ENCODE measurements at places on chromosomes 4 and X.

DNA sequence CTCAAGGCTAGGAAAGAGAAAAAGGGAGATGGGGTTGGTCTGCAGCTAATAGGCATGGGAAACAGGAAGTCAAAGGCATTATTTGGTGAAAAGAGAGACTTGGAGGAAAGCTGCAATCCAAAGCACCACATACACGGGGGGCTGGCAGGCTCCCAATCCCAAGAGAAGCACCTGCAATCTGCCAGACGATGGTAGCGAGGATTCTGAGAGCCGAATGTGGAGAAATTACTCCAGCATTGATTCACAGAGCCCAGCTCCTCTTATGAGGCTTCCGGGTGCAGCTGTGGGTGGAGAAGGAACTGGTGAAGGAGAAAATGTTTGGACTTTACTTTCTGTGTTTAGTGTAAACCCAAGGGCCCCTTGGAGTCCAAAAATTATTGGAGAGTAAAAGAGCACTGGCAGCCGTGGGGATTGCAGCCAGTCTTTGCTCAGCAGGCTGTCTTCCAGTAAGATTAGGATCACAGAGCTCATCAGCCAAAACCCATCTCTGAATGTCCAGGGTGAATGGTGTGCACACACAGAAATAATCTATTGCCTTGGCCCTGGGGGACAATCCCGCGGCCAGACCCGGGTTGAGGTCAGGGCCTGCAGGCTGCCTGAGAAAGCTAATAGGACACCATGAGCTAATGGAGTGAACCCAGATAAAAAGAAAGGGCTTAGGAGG is 197.6 kb downstream of the KIT start:
- no peak for DNase-seq

GRCh38 chr4:69708211-69708610 is 52.2 kb downstream of the SULT1B1 start:
- DNase-seq, result no peak

- DNase-seq, result no peak
These were observed 196.7 kb upstream of the LNX1 start for GRCh38 chr4:53788011-53788410.

- DNase-seq, result no peak
These were observed 1454.3 kb downstream of the FSTL5 start for GRCh38 chr4:160709546-160709945.

GRCh38 chr4:98518559-98519267 is 139.7 kb downstream of the TSPAN5 start:
- DNase-seq, result no peak

DNA sequence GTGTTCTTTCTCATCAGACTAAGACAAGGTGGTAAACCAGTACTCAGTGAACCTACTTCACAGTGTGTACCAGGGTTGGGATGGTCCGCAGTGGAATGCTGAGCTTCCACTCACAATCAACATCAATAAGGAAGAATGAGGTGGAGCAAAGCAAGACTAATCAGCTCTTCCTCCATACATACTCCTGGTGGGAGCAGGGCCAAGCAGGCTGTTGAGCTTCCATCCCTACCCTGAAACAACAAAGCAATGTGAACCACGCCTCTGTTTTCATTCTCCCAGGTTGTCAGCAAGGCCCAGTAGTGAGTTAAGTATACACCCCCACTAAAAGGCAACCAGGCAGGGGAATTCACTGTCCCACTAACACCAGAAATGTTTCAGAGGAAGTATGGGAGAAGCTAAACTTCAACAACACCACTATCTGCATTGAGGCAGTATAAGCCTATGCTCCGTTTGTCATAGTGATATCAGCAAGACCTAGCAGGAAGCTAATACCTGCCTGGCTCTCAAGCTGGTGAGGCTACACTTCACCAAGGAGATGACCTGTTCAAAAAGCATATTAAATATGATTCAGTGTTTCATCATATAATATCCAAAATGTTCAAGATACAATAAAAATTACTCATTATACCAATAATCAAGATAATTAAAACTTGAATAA is 109.5 kb downstream of the DDX60 start:
- DNase-seq, result no peak

DNA sequence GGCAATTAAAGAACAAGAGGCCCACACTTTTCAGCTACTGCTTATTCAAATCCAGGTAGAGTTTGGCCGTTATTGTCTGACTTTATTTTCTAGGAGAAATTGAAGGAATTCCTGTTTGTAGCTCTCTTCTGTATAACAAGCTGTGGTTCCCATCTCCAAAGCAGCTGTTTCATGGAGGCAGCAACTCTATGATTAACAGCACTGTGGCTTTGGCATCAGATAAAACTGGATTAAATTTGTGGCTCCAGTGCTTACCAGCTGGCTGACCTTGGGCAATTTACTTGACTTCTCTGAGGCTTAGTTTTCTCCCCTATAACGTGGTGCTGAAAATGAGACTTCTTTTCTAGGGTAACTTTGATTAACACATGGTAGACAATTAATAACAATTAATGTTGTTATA is 28.1 kb downstream of the SLC30A9 start:
- no peak for DNase-seq

DNA sequence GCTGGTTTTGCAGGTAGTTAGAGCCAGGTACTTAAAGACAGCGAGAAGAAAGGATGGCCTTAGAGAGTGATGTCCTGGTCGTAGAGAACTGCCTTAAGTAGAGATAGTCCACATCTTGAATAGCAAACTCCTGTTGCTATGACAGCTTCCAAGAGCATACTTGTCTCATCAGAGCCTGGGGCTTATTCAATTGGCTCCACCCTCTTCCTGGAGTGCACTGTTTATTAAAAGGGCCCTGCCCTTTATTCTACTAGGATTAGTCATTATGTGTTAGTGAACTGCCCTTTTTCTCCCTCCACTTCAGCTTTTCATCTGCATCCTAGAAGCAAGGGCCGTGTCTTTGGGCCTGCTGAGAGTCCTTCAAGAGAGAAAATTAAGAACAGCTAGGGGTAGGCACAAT is 94.5 kb upstream of the EOLA2 start:
- no peak for DNase-seq

DNA sequence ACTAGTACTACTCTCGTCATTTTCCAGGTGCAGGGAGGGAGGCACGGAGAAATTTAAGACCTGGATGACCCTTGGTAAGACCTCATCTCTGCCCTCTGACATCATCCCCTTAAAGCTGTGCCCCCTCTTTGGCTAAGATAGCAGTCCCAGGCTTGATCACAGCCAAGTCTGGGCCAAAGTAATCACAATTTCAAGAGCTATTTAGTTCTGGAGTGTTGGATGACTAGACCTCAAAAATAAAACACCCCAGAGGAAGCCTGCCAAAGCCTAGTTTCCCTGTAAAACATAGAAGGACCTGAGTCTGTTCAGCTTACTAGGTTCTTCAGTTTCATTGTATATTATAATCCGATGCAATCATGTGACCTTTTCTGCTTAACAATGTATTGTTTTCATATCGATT is 144.6 kb upstream of the ARHGEF9 start:
- DNase-seq, result no peak

- no peak for DNase-seq
These were observed 24.2 kb downstream of the SMPX start for GRCh38 chrX:21733705-21734104.

GRCh38 chr4:40575846-40576245 is 53.8 kb downstream of the RBM47 start:
- no peak for DNase-seq

GRCh38 chr4:176818531-176818930 is 25.8 kb upstream of the VEGFC start:
- DNase-seq, result no peak

DNA sequence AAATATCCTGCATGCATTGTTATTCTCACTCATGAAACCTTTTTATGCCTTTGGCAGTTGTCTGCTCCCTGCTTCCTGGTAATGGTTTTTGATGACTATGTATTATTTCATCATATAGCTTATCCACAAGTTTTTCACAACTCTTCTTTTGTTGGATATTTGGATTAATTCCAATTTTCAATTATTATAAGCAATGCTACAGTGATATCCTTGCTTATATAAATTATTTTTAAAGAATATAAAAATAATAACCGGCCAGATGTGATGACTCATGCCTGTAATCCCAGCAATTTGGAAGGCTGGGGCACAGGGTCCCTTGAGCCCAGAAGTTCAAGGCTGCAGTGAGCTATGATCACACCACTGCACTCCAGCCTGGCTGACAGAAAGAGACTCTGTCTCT is 47.0 kb downstream of the ASIC5 start:
- no peak for DNase-seq

DNA sequence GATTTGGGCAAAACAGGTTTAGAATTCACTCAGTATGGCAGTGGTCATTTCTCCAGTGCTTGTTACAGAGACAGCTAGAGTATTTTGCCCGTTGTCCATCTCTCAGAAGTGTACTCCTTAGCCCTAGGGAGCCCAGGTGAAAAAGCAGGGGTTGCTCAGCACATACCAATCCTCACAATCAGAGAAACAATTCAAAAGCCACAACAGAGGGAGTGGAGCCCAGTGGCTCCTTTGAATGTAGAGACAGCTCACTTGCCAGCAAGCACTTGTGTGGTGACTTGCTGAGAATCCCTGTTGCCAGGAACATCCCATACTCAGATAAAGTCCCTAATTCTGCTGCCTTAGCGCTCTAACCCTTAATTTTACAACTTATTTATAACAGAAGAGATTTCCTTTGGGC is 1488.3 kb downstream of the RPA4 start:
- no peak for DNase-seq

DNA sequence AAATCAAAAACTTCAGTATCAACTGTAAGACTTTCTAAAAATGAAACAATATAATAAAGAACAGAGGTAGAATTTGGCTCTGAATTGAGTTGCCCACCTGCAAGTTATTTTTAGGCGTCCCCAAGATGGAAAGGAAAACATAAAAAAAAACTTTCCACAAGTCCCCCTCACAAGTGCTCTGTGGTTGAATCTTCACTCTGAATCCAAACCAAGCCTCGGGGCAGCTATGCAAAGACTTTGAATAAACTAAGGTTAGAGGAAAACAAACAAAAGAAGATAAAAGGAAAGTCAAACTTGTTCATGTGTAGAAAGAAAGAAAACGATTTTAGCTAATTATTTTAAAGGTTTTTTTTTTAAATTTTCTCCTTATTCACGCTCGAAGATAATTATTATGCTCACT is 372.4 kb upstream of the SLIT2 start:
- DNase-seq, result no peak

GRCh38 chrX:31656013-31656412 is 584.2 kb upstream of the FTHL17 start:
- no peak for DNase-seq

- DNase-seq, result no peak
These were observed 162.4 kb upstream of the GYPA start for GRCh38 chr4:144302704-144303536.

- no peak for DNase-seq
These were observed 71.1 kb downstream of the SHOX start for GRCh38 chrX:701673-702072.

DNA sequence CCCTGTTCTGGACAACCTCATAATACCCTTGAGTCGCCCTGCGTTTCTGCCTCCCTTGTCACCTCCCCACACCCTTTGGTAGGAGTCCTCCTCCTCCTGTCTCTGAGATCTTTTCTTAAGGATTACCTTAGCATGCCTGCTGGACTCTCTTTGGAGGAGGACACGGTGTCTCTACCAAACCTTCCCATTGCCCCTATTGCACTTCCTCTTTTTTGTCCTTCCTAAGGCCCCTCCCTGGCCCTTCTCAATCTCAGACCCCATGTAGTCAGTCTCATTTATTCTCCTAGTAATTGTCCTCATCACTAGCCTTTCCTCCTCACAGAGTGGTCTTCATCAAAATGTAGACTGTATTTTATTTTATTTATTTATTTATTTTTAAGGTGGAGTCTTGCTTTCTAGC is 335.0 kb upstream of the SFRP2 start:
- no peak for DNase-seq

- DNase-seq, result no peak
These were observed 8.2 kb downstream of the CXCL3 start for GRCh38 chr4:74030285-74030684.

DNA sequence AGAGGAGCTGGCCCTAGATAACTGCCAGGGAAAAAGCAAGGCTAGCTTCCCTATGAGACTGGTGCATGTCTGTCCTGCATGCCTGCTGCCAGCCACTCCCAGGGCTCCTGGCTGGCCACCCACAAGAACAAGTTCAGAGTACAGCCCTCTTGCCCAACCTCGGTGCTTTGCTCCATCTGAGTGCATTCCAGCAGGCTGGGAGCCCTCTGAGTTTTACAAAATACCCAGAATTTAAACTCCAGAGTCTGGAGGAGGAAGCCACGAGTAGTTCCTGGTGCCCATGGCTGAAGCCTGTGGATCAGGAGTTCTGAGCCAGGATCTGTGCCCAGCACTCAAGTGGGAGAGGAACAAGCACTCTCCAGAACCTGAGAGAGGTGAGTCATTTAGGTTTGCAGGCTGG is 111.6 kb downstream of the MAGEE2 start:
- no peak for DNase-seq

DNA sequence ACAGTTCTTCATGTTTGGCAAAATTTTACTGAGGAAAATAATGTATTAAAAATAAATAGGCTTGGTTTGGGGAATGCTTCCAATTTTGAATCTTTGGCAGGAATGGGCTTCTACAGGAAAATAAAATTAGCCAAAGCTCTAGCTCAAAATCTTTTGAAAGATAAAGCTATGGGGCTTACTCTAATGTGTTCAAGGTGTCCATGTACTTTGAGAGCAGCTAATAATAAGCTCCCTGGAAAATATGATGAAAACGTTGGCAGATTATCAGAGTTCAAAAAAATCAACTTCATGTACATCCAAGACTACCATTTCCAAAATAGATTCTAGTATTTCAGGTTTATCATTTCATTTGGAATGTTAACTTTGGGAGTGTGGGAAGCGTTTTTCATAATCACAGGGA is 158.4 kb downstream of the EMCN start:
- DNase-seq, result no peak

DNA sequence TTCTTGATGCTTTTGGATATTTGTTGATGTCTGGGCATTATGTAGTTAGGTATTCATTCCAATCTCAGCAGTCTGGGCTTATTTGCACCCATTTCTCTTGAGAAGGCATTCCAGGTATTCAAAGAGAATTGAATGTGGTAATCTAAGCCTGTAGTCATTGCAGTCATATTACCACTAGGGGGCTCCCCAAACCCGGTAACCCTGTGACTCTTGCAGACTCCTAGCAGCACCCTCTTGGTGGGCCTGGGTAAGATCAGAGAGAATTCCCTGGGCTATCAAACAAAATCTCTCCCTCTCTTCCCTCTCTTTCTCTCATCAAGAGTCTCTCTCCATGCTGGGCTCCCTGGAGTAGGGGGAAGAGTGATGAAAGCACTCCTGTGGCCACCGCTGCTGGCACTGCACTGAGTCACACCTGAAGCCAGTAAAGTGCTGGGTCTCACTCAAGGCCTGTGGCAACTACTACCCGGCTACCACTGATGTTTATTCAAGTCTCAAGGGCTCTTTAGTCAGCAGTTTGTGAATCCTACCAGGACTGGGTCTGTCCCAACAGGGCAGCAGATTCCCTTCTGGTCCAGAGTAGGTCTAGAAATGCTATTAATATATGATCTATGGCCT is 187.7 kb upstream of the NUDT10 start:
- DNase-seq, result peak; percentile 44

GRCh38 chr4:138773321-138773720 is 242.3 kb upstream of the NOCT start:
- DNase-seq, result no peak

GRCh38 chr4:154960476-154960875 is 179.4 kb downstream of the RBM46 start:
- no peak for DNase-seq

- no peak for DNase-seq
These were observed 473.0 kb upstream of the NWD2 start for GRCh38 chr4:36771411-36772153.
